ENCODE measurements at places on chromosomes 16 and 17.

DNA sequence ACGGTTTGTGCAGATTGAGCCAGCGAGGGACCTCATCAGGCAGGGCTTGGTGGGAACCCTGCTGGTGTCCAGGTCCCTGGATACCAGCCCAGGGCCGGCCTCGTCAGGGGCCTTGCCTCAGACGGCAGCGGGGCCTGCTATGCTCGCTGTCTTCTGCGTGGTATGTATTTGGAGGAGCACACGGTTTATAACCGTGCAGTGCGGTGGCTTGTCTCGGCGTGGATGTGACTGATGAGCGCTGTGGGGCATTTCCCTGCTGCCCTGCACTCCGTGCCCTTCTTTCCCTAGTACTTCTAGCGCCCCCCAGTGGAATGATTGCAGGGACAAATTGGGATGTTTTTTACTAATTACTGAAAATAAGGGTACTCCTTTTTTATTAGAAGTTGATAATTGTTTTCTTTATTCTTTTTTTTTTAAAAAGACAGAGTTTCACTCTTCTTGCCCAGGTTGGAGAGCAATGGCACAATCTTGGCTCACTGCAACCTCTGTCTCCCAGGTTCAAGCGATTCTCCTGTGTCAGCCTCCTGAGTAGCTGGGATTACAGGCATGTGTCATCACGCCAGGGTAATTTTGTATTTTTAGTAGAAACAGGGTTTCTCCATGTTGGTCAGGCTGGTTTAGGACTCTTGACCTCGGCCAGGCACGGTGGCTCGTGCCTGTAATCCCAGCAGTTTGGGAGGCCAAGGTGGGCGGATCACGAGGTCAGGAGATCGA is 15.3 kb downstream of the TBCD start:
- DNase-seq = peak; percentile 52

- DNase-seq = no peak
Measured at GRCh38 chr16:86521236-86522197, 11.2 kb downstream of the FOXF1 start.

DNA sequence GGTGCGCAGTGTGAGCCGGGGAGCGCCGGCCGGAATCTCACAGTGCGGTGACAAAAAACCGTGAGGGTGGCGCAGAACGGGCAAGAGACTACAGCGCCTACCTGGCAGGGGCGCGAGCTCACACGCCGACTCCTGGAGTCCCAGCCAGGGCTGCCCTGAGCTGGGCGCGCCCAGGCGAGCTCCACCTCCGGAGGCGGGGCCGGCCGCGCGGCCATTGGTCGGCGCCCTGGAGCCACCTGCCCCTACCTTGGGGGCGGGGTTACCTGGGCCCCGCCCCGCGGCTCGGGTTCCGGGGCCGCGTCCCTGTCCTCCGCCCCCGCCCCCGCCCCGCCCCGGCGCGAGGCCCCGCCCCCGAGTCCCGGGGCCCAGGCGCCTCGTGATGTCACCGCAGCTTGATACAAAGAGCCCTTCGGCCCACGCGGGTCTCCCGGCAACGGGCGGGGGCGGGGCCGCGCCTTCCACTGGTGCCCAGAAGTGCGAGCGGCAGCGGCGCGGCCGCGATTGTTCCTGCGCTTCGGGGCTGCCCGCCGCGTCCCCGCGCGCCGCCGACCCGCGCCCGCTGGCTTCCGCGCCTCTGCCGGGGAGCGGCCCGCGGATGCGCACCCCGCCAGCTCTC is 96.3 kb downstream of the RAB11FIP4 start:
- peak; percentile 91 for DNase-seq

GRCh38 chr16:57889960-57890751 is 80.8 kb downstream of the CNGB1 start:
- no peak for DNase-seq

DNA sequence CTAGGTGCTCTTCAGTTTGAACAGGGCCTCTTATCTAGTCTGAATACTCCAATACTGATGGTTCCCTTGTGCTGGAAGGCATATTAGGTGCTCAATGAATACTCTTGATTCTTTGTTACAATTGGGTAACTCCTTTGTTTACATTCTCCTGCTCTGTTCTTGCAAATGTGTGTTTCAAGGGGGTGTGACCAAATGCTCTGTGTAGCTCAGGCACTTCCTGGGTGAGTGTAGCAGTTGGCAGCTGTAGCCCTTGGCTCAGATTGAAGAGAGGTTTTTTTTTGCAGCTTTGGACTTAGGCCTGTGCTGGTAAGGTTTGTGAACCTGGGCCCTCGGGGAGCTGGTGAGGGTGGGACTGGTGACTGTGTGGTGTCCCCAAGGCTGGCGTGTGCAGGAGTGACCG is 20.2 kb downstream of the TBCD start:
- DNase-seq = no peak

DNA sequence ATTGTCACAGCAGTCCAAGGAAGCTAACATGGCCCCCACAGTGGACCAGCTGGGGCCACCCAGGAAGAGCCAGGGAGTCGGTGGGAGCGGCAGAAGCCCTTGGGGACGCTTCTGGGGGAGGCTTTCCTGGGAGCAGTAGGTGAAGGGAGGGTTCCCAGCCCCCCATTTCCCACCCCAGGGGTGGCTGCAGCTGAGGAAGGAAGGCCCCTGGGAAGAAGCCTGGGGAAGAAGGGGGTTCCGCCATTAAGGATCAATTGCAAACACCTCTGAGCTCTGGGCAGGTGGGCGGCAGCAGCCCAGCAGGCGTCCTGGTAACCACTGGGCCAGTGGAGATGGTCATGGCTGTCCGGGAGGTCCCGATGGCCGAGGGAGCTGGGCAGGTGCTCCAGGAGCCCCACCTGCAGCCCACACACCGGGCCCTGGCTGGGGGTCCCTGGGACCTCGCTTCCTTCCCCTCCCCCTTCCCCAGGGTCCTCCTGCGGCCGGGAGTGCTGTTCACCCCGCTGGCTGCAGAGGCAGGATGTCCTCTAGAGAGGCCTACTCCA is 592 bp upstream of the PERCC1 start:
- DNase-seq = no peak

DNA sequence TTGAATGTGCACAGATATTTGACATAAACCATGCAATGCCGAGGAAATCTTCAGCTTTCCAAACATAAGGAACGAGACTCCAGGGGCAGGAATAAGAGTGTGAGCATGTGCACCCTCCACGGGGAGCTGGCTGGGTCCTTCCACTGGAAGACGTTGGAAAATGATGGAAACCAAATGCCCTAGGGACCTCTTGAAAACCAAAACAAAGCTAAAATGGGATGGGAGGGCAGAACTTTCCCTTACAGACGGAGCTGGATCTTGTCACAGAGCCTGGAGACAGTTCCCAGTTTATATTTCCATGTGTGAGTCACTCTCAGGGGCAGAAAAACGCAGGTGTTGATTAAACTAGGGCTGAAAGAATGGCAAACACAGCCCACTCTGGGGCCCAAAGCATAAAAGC is 34.4 kb upstream of the DNAH17 start:
- no peak for DNase-seq

- DNase-seq = no peak
Measured at GRCh38 chr17:1179112-1179817, 516 bp downstream of the ABR start.

- no peak for DNase-seq
Measured at GRCh38 chr16:29820730-29821642, 724 bp downstream of the MVP start.

- no peak for DNase-seq
Measured at GRCh38 chr16:10504404-10504885, 76.0 kb downstream of the EMP2 start.

GRCh38 chr17:68304706-68305105 is 13.4 kb downstream of the ARSG start:
- DNase-seq = no peak

DNA sequence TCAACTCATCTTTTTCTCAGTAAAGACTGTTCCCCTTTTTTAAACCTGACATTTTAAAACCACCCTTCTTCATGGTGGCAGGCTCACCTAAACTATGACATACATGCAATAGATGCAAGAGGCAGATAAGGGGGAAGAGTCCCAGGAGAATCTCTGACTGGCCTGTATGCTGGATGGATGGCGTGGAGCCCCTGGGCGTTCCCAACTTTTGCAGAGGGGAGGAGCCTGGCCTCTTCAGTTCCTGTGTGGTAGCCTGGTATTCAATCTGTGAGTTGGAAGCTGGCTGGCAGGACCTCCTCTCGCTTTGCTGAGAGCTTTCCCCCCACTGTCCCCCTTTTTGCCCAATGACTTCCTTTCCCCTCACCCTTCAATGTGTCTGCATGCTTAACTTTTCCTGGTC is 217.6 kb upstream of the CA10 start:
- no peak for DNase-seq

- no peak for DNase-seq
Measured at GRCh38 chr17:32489320-32490100, 2.7 kb downstream of the CDK5R1 start.

DNA sequence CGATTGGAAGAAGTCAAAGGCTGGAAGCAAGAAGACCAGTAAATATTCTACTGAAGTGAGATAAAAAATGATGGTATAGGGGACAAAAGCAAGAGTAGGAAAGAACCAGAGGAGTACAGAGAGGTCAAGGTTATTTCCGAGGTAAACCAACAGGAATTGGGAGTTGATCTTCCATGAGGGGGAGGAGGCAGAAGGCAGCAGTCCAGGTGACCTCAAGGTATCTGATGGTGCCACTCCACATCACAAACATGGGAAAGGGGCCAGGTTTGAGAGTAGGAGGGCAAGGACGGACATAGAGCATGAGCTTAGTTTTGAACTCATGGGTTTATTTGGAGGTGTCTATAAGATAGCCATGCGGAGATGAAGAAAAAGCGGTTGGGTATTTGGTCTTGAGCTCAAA is 79.4 kb upstream of the CDYL2 start:
- DNase-seq = no peak

- DNase-seq = no peak
Measured at GRCh38 chr17:59456923-59457615, 108.3 kb upstream of the DHX40 start.

DNA sequence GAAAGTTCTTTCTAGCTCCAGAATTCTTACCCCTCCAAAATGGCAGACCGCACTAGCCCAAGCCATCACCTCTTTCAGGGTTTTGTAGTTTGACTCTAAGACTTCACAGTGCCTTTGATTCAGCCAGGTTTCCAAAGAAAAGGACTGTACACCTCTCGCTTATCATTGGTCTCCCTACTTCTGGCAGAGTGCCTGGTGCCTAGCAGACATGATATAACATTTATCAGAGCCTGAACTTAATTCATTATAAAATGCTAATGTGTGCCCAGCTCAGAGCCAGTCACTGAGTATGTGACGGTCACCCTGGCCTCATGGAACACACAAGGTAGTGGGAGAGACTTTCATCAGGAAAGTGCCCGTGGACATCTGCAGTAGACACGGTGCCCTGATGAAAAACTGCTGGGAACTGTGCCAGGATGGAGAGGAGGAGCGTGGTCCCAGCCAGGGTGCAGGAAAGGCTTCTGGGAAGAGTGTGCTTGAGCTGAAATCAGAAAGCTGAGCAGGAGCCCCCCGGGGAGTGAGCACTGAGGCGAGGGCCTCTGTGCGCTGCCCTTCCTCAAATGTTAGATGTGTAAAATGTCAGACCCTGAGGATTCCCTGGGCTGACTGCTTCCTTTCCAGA is 34.3 kb upstream of the LGALS9 start:
- no peak for DNase-seq

GRCh38 chr16:28893291-28893690 is 15.0 kb downstream of the ATP2A1 start:
- no peak for DNase-seq

- DNase-seq = no peak
Measured at GRCh38 chr16:30927789-30928378, 4.5 kb downstream of the FBXL19 start.

Measured in stimulated activated CD4-positive, alpha-beta T cell treated with anti-CD3 and anti-CD28 coated beads, Interleukin-2, amount 100 ng/mL, for 48 hours (primary cell).